Renal cortex interstitium (tissue), 15 donors: ENCODE measurements at places on chromosomes 3 and 15.
A peak's percentile ranks its signal among the peaks of the same experiment; 100 is the strongest.

DNA sequence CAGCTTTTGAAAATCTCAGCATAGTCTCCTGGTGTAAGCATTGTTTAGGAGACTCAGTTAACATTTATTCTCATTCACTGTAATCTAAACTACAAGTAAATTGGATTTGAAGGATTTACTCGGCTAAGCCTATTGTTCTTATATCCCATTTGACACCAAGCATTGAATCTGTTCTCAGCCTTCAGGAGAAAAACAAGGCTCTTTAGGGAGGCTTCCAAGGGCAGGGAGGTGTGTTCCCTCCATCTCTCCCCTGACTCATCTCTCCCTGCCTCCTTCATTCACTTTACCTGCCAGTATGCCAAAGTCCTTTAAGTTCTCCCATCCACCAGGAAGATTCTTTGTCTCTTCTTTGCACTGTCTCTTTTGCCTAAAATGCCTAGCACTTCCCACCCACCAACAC lies 347.8 kb downstream of the MFSD1 start:
- DNase-seq, result no peak

DNA sequence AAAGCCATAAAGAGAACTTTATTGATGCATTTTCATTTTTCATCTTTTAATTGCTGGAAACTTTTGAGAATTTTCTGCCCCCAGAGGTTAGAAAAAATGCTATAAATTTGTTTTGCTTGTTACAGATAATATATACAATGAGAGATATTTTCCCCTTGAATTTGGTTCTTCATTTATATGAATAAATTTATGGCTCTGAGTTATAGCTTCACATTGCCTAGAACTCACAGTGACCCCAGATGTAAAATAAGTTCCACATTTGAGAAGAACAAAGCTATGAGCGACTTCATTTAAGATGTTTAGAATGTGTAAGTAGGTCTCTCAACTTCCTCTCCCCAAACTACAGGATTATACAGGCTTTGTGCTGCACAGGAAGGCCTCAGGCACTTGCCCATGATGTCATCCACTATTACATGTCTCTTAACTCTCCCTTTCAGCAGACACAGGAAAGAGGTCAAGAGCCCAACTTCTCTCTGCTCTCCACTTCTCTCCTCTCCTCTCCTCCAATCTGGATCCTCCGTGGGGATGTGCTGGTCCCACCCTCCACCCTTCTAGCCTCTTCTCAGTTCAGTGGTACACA lies 92.8 kb downstream of the DUT start:
- DNase-seq, result peak; percentile 13

- DNase-seq, result no peak
Observed at GRCh38 chr3:134998158-134998557, 203.1 kb downstream of the EPHB1 start.

DNA sequence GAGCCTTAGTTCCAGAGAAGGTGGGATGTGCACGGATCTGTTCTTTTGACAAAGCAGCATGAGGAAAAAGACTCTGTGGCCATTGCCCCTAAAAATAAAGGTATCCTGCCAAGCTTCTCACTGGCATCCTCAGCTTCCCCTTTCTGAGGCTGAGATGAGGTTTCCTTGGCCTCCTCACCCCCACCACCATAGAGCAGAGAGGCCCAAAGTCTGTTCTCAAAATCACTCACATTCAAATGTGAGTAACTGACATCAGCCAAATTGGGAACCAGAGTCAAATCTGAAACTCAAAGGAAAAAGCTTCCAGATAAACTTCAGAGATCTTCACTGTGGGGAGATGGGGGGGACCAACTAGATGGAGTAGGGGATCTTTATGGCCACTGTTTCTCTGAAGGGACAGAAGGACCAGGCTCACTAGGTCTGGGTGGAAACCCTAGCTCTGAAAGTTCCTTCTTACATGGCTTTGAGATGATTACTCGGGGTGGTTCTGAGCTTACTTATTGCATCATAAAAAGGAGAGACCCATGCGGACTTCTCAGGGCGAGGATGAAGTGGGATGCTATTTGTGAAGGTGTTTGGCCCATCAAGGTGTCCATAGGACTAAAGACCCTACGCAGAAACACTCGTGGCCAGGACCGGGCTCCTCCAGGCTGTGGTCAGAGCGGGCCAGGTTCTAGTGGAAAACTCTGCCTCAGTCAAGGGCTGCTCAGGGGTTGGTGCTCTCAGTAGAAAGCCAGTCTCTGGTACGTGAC lies 61.5 kb upstream of the MEF2A start:
- DNase-seq, result no peak

DNA sequence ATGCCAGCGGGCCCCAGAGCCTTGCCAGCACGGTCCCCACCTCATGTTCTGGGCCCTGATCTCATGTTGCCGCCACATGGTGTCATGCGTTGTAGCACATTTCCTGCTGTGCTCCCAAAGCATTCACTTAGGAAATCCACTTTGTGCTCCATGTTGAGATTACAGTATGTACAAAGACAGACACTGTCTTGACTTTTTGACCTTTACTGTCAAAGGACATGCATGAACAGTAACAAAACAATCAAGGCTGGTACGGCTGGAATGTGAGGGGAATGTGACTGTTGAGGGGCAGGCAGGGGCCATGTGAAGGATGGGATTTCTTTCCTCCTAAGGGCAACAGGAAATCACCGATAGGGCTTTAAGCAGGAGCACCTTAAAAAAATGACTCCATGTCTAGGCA lies 53.3 kb upstream of the RPL32 start:
- DNase-seq, result no peak

GRCh38 chr15:52642386-52643361 lies 36.5 kb downstream of the ATOSA start:
- DNase-seq, result no peak

GRCh38 chr3:28835249-28835648 lies 445.6 kb upstream of the RBMS3 start:
- no peak for DNase-seq

DNA sequence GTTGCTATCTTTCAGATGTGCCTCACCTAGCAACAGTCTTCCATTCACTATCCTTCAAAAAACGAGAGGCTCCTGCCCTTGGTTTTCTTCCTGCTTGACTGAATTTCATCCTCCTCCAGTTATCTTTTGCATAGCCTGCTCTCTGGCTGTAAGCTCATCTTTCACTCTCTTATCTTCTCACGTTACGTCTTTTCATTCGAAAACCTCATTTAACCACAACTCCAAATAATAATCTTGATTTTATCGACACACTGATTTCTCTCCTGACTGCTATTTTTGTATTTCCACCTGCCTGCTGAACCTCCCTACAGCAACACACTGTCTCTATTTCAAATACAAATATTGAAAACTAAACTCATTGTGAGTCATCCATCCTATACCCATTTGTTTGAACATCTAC lies 230.7 kb upstream of the TMC3 start:
- peak; percentile 7 for DNase-seq

DNA sequence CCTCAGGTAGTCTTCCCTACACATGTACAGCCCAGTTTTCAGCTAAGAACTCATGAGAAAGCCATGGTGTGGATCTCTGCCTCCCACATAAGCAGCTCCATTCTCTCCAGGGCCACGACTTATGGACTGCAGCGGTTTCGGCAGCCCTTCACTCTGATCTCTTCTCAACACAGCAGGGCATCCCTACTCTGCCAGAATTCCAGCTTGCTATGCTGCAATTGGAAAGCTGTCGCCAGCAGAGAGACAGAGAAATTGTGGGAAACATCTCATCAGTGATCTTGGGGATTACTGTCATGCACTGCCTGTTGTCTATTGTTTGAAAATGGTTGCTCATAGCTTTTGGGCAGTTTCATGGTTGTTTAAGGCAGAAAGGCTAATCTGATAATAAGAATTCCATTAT lies 11.9 kb upstream of the BLM start:
- DNase-seq, result no peak

DNA sequence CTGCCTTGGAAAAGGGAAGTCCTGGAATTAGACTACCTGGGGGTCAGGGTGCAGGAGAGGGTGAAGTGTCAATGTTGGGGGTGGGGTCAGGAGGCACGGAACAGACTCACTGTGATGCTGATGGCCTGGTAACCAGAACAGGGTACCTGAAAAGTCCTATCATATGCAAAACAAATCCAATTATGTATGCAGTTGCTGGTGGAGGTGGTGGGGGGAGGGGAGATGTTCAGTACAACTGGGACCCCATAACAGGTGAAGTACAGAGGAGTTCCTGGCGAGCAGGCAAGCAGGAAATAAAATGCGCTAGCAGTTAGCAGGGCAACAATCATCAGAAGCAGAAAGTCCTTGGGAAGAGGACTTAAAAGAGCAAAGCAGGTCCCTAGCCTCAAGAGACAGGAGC lies 4.2 kb upstream of the KATNBL1 start:
- DNase-seq, result no peak

DNA sequence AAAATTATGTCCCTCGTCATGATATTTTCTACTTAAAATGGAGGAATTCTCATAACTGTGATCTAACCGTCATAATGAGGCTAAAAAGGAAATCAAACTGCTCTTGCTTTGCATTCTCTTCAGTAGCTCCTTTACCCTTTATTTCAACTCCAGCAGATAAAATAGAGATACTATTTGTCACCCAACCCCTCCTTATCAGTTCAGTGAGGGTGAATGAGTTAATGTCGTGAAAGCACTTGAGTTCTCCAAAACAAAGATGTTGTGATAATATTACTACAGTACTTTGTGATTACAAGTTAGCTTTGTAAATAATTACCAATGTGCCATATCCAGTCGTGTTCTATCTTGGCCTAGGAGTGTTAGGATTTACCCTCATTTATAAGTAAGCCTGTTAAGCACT lies 63.4 kb upstream of the ANKRD28 start:
- DNase-seq, result no peak

DNA sequence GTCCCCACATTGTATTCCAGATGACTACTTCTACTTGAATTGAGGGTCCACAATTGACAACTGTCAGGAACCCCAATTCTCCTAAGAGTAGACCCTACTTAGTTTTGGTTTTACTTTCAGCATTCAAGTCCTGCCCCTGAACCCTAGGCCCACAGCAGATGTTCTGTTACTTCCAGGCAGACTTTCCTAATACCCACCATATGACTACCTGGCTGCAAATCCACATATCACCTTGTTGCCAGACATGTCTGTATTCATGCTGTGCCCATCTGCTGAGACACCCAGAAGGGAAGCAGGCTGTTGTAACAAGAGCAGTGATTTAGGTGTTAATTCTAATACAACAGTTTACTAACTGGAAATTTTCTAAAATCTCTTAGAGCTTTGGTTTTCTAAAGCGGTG lies 235.1 kb upstream of the CCDC54 start:
- DNase-seq, result no peak

- DNase-seq, result no peak
Observed at GRCh38 chr3:51703068-51703760, 3.7 kb upstream of the GRM2 start.

- DNase-seq, result no peak
Observed at GRCh38 chr15:64251658-64252057, 88.8 kb upstream of the PPIB start.

GRCh38 chr3:105356396-105356795 lies 10.3 kb upstream of the ALCAM start:
- DNase-seq, result no peak

DNA sequence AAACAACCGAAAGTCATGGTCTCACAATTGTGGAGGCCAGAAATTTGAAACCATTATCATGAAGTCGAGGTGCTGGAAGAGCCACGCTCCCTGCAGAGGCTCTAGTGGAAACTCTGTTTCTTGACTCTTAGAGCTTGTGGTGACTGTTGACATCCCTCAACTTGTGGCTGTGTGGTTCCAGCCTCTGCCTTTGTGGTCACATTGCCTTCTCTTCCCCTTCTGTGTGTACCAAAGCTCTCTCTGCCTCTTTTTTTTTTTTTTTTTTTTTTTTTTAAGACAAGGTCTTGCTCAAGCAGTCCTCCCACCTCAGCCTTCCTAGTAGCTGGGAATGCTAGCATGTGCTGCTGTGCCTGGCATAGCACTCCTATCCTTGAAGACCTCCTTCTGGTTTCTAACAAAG lies 48.7 kb upstream of the CRTC3 start:
- DNase-seq, result no peak

DNA sequence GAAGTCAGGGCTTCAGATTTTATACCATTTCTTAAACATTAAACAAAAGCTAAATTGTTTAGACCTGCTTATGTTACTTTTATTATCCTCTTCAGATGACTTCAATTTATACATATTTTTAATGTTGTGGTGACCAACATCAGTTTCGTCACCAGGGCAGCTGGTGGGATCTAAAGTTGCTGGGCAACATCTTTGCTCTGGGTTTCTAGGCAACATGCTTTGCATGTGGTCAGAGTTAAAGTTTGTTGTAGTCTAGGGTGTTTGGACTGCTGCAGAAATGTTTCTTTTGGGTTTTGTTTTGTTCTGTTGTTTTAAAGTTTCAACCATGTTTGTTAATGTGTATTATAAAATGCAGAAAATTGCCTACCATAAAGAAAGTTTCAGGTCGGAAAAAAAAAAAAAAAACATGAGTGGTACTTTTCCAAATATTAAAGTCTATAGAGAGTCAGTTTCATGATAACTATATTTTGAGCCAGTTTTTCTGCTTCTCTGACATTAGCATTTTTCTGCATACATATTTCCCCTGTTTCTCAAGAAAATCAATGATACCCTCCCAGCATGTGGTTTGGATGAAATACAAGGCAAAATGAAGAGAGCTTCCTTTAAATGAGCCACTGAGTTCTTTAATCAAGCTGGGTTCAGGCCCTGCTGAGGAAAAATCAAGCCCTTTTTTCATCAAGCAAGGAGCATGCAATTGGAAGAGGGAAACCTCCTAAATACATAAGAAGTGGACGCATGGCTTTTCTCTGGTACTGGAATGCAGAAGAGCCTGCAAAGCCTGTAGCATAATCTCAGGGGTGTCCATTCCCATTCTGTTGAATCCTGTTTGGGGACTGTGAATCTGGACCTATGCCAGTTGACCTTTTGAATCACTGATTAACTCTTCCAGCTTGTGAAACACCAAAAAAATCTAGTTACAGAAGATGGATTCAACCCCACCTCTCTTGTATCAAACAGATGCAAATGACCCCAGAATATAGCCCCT lies 35.0 kb upstream of the VGLL3 start:
- DNase-seq, result no peak

DNA sequence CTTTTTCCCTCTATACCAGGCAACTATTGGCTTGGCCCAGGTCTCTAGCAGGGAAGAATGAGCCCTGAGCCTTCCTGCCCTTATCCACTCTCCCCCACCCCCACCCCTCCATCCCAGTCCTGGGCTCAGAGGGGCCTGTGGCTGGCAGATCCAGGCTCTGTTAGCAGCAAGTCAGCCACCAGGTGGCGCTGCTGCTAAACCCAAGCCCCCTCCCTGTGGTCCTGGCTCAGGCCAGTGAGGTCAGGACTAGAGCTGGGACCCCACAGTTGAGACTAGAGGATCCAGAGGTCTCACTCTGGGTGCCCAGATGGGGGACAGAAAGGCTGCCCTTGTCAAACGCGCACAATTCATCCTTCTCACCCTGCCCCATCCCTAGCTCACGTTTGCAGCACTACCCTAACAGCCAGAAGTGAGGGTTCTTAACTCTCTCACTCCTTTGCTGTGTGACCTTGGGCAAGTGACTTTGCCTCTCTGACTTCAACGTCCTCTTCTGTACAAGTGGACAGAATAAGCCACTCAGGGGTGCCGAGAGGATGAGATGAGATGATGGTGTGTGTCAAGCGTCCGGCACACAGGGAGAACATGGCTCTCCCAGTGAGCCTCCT lies 46.8 kb upstream of the SLC6A1 start:
- peak; percentile 44 for DNase-seq
